ENCODE measurements at places on chromosomes 13 and 19.
A peak's percentile ranks its signal among the peaks of the same experiment; 100 is the strongest.

GRCh38 chr19:20165971-20166592 lies 932 bp upstream of the ZNF486 start:
- DNase-seq: no peak

GRCh38 chr13:39417643-39418042 lies 185.3 kb downstream of the LHFPL6 start:
- DNase-seq: peak; percentile 72

DNA sequence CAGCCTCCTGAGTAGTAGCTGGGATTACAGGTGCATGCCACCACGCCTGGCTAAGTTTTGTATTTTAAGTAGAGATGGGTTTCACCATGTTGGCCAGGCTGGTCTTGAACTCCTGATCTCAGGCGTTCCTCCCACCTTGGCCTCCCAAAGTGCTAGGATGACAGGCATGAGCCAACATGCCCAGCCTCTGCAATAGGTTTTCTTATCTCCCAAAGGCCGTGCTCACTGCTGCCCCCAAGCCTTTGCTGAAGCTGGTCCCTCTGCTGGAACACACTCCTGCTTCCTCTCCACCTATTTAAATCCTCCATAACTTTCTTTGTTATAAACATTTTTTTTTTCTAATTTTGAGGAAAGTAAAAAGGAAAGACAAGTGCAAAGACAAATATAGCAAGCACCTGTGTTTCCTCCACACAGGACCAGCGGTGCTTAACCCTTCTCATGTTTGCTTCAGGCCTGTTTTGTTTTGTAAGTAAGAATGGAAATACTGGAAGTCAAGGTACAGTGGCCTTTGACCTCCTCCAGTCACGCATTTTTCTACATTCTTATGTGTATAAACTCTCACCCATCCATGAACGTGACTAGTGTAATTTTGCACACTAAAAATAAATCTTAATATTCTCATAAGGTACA lies 14.5 kb upstream of the TNFAIP8L1 start:
- peak; percentile 32 for DNase-seq

GRCh38 chr13:34833562-34834182 lies 108.4 kb upstream of the NBEA start:
- peak; percentile 2 for DNase-seq

All from IMR-90 (cell line).